BE2C (cell line): ENCODE measurements at places on chromosomes 3 and 15.

DNA sequence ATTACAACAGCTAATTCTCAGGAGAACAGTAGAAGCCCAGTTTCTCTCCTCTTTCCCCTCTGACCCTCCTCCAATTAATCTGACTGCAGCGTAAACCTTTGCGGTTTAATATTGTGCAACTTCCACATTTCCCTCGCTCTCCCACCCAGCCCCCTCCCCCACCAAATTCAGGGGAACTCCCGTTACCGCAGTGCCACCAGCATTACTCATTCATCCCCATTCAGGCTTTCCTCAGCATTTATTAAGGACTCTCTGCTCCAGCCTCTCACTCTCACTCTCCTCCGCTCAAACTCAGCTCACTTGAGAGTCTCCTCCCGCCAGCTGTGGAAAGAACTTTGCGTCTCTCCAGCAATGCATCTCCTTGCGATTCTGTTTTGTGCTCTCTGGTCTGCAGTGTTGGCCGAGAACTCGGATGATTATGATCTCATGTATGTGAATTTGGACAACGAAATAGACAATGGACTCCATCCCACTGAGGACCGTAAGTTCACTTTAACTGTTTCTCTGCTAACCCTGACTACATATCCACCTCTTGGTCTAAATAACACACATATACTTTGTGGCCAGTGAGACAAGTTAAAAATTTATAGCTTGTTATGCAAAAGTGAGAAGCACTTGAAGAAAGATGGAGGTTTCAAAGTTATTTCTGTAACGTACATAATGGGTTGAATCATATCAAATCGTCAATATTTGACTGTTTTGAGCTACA is at the start of gene PTX3:
Gene PTX3 (plus strand): TSS at position 268 of the 709 bp plus-strand sequence. CDS start 84 bp downstream, at position 352.
- DNase-seq, result no peak

GRCh38 chr3:94303897-94304296 is 241.0 kb downstream of the NSUN3 start:
- DNase-seq, result no peak

GRCh38 chr15:29815000-29815710 is 7.1 kb downstream of the TJP1 start:
- DNase-seq, result no peak

DNA sequence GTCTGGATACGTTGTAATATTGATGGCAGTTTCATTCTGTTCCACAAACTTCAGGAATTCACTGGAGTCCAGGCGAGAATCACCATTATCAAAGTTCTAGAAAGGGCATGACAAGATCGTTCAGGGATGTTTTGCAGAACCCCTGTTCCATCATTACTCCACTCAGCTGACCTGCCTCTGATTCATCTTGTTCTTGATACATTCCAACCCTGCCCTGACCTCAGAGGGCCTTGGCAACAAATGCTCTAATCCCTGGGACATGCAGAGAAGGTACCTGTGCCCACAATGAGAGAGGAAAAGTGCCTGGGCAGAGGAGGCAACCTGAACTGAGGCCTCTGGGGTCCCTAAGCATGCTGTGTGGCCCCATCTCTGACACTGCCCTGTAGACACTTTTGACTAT is 45.9 kb downstream of the FSTL1 start:
- DNase-seq, result no peak

DNA sequence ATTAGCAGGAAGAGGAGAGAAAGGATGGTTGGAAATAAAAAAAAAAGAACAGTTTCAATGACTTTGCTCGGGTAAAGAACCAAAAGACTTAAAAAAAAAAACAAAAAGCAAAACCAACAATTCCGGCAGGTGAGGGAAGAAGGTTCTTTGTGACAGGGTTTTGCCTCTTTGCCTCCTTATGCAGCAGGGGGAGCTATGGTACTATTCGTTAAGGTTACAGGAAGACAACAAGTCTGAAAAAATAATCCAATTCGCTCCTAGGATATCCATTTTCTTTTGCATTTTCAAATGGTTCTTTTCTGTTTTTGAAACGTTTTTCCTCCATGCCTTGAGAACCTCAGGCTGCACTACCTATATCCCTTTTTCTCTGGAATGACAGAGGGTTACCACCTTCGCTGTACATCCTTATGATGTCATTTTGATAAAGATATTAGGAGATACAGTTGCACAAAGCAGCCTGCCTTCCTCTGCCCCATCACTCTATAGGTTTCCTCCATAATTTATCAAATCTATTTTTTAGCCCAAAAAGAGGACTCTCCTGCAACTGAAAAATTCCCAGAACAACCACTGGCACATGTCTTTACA is 55.0 kb downstream of the CFAP20DC start:
- peak; percentile 48 for DNase-seq

DNA sequence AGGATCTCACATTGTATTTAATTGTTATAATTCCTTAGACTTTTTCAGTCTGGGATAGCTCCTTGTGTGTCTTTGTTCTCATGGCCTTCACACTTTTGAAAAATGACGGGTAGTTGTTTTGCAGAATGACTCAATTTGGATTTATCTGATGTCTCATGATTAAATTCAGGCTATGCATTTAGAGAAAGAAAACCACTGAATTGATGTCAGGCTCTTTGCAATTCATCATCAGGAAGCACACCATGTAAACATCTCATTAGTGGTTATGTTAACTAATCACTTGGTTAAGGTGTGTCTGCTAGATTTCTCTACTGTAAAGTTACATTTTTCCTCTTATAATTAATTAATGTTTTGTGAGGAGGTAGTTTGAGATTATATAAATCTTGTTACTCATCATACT is 8.0 kb upstream of the SLC22A13 start:
- DNase-seq, result no peak

GRCh38 chr3:164208048-164208447 is 870.2 kb downstream of the SI start:
- DNase-seq, result no peak

DNA sequence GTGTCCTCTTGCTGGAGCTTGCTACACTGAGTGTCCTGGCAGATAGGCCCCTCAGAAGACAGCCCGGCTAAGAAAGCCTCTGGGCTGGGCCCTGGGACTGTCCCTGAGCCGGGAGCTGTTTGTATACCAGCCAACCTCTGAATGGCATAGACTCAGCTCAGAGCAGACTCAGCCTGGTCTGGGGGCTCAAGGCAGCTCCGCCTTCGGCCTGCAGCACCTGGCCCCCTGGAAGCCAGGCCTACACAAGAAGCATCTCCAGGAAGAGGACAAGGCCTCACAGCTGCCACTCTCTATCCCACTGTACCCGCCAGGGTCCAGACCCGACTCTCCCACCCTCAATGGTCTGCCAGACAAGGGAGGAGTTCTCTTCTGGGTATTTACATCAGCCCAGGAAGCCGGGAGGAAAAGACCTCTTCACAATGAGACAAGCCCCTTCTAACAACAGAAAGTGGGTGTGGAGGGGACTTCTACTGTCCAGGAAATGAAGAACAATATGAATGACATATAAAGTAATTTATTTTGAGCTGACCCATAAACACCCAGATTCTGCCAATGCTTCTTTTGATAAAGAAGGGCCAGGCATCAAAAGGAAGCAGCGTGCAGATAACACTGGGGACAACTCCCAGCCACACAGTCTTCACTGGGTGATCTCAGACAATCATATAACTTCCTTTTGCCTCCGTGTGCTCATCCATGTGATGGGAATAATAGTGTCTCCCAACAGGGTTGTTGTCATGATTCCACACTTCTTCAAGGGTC is 110.2 kb downstream of the TPRA1 start:
- DNase-seq, result no peak

DNA sequence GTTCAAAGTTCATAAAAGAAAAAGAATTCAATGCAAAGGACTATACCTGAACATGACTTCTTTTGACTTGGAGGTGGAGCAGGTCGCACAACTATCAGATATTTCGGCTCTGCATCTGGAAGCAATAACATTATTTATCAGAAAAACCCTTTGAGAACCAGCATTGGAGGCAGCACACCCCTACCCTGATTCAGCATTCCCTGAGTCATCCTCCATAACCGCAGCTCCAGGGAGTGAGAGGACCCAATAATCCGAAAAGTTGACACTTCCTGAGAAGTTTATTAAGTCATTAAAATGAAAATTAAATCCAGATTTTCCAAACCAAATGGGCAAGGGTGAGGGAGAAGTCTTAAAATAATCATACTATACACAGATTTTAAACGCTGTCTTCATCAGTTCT is 90.6 kb downstream of the ABI3BP start:
- DNase-seq, result no peak

DNA sequence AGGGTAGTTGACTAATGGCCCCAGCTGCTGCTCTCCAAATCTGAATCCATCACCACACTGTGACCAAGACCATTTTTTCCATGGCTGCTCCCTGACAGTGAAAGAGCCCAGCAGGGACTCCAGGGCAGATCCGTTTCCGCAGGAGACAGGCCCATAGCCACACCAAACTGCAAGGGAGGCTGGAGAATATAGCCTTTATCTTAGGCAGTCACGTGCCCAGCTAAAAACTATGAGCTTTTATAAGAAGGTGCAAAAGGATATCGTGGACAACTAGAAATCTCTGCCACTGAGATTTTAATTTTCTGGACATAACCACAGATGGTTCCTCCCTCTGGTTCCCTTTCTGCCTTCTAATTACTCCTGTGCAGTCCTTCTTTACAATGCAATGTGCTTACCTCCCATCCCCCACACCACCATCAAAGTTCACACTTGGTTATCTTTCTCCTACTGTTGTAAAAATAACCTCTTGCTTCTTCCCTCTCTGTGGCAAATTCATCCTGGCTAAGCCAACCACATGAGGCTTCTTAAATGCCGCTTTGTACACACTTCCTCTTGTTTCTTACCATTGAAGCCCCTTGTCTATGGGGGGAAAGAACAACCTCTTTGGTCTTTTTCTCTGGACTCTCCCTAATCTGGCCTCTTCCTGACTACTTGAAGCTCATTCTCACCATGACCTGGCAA is 233.7 kb downstream of the SHQ1 start:
- no peak for DNase-seq

- no peak for DNase-seq
Measured at GRCh38 chr3:89908711-89909213, 801.3 kb downstream of the EPHA3 start.

GRCh38 chr3:70951316-70951715 is 632.2 kb downstream of the FOXP1 start:
- DNase-seq, result no peak

- DNase-seq, result no peak
Measured at GRCh38 chr3:26718315-26718714, 95.7 kb downstream of the LRRC3B start.

DNA sequence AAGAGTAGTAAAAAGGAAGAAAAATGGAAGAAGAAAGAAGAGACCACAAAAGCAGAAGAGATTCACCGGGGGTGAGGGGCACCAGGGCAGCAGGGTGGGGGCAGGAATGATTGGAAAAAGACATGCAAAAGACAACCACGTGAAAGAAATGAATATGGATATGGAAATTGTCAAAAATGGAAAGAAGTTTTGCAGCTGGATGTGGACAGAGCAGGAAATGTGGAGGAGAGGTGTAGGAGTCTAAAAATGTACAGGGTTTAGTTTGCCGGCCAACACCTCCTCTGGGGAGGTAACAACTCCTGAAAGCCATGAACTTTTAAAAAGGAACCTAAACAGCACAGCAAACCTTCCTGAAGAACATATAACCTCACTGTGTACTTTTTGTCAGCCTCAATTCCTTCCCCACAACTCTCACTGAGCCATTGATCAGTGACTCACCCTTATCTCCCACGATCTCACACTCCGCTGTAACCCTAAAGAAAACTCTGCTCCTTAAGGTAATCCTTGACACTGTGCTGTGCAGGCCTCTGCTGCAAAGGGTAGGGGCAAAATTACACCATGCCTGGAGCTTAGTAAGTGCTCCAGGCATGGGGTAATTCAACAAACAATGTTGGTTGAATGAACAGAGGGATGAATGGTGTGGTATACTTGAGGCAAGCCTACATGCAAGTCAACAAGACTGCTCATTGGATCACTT is 100.2 kb upstream of the BOC start:
- DNase-seq, result no peak

DNA sequence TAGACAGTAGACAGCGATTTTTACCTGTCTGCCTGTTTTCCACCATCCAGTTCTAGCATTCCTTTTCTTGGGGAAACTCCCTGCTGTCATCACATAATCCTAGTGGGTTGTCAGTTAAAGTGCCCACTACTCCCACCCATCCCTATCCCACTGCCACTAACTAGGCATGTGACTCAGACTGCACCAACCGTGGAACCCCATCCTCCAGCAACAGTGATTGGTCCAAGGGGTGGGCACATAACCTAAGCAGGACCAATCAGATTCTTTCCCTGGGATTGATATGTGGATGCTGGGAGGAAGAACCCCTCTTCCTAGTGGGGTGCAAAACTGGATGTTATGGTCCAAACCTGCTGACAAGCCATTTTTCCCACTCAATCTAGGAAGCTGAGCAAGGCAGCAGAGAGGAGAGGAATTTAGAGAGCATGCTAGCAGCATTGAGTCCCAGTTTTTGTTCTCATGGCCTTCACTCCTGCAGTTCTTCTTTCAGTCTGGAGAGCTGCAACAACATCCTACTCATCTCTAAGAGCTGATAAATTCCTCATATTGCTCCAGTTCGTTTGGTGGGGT is 3.9 kb upstream of the INSYN1 start:
- DNase-seq, result no peak

DNA sequence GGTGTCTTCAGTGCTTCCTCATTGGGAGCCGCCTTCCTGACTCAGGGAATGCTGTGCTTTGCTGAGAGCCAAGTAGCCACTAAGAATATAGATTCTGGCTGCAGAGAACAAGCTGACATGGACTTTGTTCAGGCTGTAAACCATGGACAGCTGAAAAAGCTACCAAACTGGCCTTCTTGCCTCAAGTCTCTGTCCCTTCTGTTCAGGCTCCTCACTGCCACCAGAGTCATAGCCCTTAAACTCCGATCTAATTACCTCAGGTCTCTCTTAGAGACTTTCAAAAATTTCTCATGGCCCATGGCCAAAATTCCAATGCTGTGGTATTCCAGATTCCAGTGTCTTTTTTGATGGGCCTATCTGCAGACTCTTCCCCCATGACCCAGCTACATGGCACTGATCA is 19.4 kb upstream of the PTX3 start:
- DNase-seq, result no peak

DNA sequence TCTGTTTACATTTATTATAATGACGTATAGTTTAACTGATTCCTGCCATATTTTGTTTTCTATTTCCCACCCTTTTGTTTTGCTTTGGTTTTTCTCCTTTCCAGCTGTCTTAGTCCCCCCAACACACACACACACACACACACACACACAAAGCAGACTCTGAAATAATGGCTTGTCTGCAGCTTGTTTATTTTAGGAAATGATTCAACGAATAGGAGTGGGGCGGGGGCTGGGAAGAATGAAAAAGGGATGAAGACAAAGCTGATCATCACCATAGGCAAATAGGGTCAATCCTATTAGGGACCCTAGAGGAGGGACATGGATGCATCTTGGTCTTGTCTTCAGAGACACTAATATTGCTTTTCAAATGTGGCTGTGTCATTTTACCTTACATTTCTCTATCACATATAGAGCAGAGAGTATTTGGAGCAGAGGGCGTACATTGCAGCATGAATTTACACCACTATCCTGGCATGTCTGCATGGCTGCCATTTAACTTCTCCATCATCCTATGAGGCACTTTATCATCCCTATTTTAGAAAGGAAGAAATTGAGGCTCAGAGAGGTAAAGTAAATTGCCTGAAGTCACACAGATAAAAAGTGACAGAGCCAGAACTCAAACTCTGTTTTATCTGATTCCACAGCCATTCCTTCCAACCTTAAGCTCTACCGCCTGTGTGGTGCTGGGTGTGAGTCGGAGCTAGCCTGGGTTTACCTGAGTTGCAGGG is 147.2 kb upstream of the TPM1 start:
- no peak for DNase-seq
